Left lung (tissue), 14 donors: ENCODE measurements at places on chromosomes 1 and 21. TPM values are rescaled to one million over a fixed set of nuclear protein-coding genes. Genes with fewer than 3 reads are reported as not detected.

- DNase-seq: no peak
- H3K36me3 ChIP-seq: no peaks in the 10 kb centered on the region
- no peaks in the 10 kb centered on the region for H3K4me1 ChIP-seq
- H3K4me3 ChIP-seq: no peak overlapping the region
- H3K27me3 ChIP-seq: no peaks in the 10 kb centered on the region
Observed at GRCh38 chr1:118075116-118075515, 109.9 kb downstream of the SPAG17 start.

CBR3 gene
- total RNA-seq: 4.7 TPM

DNA sequence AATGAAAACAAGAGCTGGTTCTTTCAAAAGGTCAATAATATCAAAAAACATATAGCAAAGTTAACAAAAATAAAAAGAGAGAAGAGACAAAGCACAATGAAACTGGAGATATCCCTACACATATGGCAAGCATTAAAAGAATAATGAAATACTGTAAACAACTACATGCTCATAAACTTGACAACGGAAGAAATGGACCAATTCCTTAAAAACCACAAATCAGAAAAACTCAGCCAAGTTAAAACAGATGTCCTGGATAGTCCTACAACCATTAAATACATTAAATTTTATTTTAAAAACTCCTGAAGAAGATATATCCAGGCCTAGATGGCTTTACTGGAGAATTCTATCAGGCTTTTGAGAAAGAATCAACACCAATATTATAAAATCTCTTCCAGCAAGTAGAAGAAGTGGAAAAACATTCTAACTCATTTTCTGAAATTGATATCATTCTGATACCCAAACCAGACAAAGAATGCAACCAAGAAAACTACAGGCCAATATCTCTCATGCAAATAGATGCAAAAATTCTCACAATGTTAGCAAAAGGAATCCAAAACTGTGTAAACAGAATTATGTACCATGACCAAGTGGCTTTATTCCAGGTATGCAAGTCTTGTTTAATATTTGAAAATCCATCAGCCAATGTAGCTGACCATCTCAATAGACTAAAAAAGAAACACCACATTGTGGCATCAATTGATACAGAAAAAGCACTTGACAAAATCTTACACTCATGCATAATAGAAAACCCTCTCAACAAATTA lies 56.1 kb upstream of the LRRC7 start:
- no peaks in the 10 kb centered on the region for H3K36me3 ChIP-seq
- no peaks in the 10 kb centered on the region for H3K27me3 ChIP-seq
- no peak for DNase-seq
- no peak overlapping the region for H3K4me3 ChIP-seq
- no peaks in the 10 kb centered on the region for H3K4me1 ChIP-seq

- no peak overlapping the region for H3K4me3 ChIP-seq
- no peaks in the 10 kb centered on the region for H3K27me3 ChIP-seq
- no peaks in the 10 kb centered on the region for H3K4me1 ChIP-seq
- DNase-seq: no peak
- no peak overlapping the region for H3K27ac ChIP-seq
Observed at GRCh38 chr1:172906778-172907592, 143.8 kb downstream of the TNFSF18 start.

BRINP2 gene
- total RNA-seq: 0.08 TPM

- no peak overlapping the region for H3K27ac ChIP-seq
- no peaks in the 10 kb centered on the region for H3K4me1 ChIP-seq
- no peak for DNase-seq
- H3K36me3 ChIP-seq: no peaks in the 10 kb centered on the region
- no peak overlapping the region for H3K4me3 ChIP-seq
- H3K27me3 ChIP-seq: no peaks in the 10 kb centered on the region
Observed at GRCh38 chr1:47678464-47678980, 240.7 kb downstream of the FOXD2 start.

- H3K27ac ChIP-seq: peak within 1 kb of the TSS; percentile 81
- H3K36me3 ChIP-seq: no peaks in the 10 kb centered on the region
- H3K27me3 ChIP-seq: peaks cover 62% of the 10 kb centered on the region
- H3K4me1 ChIP-seq: peaks cover 17% of the 10 kb centered on the region
- H3K4me3 ChIP-seq: peak within 1 kb of the TSS; percentile 56
Observed at GRCh38 chr1:63773815-63774616, at the start of gene ROR1. Gene ROR1, plus strand, starts transcription at chr1:63774017.

PTPN22 gene
- total RNA-seq: 5.6 TPM

- H3K27me3 ChIP-seq: no peaks in the 10 kb centered on the region
- no peak for DNase-seq
- no peaks in the 10 kb centered on the region for H3K36me3 ChIP-seq
- no peaks in the 10 kb centered on the region for H3K4me1 ChIP-seq
- no peak overlapping the region for H3K27ac ChIP-seq
Observed at GRCh38 chr1:88228114-88228513, 456.0 kb upstream of the PKN2 start.
